ENCODE measurements at places on chromosomes 4 and X.

DNA sequence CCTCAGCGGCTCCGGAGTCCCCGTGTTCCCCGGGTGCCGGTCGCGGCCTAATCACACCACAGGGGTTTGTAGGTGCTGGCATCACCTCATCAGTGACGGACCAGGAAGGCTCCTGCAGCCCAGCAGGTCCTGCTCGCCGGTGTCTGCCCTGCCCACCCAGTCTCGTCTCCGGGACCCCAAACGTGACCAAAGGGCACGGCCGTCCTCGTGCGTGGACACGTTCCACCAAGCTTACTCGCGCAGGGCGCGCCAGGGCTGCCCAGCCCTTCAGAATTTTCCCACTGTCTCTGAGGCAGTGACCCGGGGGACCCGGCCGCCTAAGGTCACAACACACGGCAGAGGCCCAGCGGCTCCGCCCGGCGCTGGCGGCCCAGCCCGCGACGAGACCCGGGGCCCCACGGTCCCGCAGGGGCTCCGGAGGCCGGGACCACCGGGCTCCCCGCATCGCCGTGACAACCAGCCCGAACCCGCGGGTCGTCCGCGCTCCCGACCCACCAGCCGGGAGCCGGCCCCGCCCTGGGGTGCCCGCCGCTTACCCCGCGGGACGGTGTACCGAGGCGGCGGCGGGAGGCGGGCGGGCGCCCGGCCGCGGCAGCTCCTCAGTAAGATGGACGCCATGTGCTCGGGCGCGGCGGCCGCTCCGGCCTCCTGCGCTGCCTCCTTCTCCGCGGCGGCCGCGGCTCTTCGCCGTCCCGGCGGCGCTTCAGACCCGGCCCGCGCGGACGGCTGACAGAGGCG lies 454 bp downstream of the LETM1 start:
- peak; percentile 20 for DNase-seq

DNA sequence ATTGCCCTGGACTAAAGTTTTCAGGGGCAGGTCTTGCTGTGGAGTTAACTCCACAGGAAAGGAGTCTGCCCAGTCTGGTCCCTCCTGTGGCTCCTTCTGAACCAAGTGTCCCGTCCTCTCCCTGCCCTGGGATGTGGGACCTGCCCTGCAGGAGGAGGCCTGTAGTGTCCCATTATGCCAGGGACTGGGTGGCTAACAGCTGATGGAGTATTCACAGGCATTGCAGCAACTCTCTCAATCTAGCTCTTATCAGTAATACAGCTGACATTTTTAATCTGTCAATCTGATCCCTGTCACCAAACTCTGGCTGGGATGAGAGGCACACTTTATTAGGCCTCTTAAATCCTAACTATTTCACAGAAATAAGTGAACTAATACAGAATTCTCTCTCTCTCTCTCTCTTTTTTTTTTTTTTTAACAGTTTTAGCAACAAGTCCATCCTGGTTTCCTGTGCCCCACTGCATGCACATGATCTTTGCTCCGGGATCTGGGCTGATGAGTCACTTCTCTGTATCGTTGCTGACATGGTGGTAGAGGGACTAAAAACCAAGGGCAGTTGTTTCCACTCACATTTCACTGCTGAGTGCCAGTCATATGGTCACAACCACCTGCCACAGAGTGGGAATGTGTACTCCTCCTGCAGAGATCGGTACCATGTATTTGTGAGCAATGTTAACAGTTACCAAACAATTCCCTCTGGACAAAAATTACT lies 39.1 kb downstream of the HAND2 start:
- DNase-seq: no peak

DNA sequence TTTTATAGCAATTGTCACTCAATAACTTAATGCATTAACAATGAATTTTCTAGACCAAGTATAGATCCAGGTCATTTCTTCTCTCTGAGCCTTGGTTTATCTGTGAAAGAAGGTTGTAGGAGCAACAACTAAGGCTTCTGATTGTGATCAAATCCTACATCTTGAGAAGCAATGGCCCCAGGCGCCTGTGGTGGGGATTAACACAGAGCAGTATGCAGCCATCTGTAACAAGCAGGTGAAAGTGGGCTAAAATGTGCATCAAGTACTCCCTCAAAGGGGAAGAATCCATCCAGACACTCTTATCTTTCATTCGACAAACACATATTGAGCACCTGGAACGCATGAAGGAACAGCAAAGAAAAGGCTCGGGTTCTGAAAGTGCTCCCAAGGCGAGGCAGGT lies 19.1 kb upstream of the SETD7 start:
- DNase-seq: no peak

- DNase-seq: no peak
Observed at GRCh38 chr4:15427701-15428100, at the start of gene C1QTNF7. Gene C1QTNF7 (plus strand): TSS chr4:15428033. CDS start chr4:15435744, 7,711 bp downstream.

DNA sequence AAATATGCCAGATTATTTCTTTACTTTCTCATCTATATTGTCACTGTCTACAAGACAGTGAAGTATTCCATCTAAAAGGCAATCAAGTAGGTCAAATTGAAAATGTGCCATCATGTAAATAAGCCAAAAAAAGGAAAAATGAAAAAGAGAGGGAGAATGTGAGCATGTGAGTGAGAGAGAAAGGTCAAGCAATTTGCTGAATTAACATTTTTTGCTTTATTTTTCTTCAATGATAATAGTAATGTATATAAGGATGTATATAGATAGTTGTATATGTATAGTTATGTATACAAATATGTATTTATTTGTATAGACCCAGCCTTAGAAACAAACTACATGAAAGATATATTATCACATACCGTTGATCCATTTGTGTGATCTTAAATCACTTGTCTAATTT lies 11.5 kb downstream of the CXCL8 start:
- DNase-seq: no peak

DNA sequence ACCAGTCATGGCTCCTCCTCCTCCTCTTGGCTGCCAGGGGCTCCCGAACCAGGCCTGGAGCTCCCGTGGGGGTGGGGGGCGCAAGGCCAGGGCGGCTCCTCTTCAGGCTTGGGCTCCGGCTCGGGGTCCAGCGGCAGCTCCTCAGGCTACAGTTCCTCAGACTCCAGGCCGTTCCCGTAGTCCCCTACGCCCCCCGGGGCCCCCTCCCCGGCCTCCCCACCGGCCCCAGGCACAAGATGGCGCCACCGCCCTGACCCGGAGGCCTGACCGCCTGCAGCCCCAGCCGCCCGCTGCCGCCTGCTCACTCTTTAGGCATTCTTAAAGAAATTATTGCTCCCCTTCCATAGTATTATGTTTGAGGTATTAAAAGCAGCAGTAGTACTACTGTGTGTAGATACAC lies 54.5 kb downstream of the TAF1 start:
- no peak for DNase-seq

- no peak for DNase-seq
Observed at GRCh38 chrX:133555782-133556458, 140.6 kb upstream of the GPC4 start.

- DNase-seq: no peak
Observed at GRCh38 chr4:152368001-152368400, 167.9 kb downstream of the FBXW7 start.

DNA sequence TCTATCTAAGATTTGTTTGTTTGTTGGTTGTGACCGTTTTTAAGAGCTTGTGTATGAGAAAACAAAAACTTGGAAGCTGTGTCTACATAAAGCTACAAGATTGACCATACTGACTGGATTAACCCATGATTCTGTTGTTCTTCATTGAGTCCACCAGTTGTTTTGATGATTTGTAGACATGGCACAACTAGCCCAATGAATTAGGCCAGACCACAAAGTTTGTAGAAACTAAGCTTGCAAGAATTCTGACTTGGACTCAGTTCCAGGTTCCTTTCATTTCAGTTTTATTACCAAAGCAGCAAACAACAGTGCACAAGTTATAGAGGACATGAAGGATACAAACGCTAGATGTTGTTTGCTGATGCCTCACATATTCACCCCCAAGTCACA lies 119.3 kb downstream of the RASGEF1B start:
- DNase-seq: no peak

DNA sequence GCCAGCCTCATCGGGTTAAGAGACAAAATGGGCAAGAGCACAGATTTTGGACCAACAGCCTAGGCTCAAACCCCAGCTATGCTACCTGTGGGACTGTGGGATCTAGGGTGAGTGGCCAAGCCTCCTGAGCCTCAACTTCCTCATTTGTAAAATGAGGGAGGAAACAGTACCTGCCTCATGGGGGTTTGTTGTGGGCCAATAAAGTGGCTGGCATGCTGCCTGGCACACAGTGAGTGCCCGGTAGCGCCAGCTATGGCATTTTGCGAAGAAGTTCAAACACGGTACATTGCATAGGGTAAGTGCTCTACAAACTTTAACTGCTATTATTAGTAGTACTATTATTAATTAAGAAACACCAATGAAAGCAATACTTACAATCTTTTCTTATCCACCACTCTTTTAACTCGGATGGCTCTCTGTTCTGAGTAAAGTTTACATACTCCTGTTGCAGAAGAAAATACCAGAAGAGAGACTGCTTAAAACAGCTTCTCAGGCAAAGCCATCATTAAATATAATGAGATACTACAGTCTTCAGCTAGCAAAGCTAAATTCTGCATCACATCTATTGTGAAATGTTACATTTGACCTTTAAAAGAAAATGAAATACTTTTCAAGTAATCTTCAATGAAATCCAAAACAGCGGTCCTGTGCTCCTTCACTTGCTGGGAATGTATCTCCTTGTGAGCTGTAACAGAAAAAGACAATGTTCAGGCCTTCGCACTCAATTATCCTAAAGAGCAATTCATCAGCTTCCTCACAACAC lies 70.1 kb downstream of the NSG1 start:
- no peak for DNase-seq

DNA sequence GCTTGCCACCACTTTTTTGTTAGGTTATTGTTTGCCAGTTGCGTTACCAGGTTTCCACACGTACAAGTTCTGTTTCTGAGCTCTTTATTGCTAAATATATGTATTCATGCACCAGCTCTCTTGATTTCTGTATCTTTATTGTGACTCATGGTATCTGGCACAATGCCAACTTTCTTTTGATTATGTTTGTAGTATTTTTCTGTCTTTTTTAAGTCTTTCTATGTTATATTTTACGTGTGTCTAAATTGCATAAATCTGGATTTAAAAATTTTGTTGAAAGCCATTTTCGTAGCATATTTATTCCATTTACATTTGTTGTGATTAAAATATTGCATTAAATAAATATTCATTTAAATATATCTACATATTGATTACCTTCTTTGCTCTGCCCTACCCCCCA lies 73.8 kb downstream of the KDM6A start:
- DNase-seq: no peak

- no peak for DNase-seq
Observed at GRCh38 chrX:9369802-9370291, 95.0 kb upstream of the TBL1X start.

DNA sequence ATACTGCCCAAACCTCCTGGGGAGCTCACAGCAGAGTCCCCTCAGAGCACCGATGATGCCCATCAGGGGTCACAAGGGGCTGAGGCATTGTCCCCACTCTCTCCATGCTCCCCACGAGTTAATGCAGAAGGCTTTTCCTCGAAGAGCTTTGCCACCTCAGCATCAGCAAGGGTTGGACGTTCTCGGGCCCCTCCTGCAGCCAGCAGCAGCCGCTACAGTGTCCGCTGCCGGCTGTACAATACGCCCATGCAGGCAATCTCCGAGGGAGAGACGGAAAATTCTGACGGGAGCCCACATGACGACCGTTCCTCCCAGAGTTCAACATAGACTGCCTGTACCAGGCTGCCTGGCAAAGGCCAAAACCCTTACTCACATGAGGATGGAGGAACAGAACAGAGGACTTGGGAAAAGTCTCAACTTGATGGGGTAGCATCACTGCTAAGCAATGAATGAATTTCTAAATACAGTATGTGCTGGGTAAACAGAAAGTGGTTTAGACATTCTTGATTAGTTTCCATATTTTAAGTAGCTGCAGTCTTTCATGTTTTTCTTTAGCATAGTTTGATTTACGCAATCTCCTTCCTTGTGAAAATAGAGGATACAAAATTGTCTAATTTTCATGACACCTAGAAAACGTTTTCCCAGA lies 5.0 kb upstream of the SCML1 start:
- no peak for DNase-seq

- DNase-seq: no peak
Observed at GRCh38 chr4:155822572-155822971, 43.5 kb downstream of the ASIC5 start.

- DNase-seq: no peak
Observed at GRCh38 chr4:93368968-93369367, 459.6 kb upstream of the ATOH1 start.

GRCh38 chr4:90137555-90137954 lies 10.4 kb downstream of the CCSER1 start:
- DNase-seq: no peak

DNA sequence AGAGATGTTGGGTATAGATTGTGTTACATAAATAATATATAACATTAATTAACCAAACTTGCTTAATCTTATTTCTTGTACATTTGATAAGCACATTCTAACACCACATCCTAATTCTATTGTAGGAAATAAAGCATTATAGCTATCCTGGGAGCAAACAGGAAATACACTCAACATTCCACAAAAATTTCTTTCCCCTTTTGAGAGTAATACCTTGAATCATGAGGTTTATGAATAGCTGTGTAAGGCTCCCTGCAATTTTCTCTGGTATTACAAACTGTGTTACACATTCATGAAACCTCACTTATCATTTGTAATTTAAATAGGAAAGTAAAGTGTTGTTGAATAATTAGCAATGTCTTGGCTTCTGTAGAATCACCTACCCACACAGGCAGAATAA lies 95.1 kb downstream of the TMEM47 start:
- no peak for DNase-seq
